ENCODE measurements at places on chromosomes 2 and 18.

DNA sequence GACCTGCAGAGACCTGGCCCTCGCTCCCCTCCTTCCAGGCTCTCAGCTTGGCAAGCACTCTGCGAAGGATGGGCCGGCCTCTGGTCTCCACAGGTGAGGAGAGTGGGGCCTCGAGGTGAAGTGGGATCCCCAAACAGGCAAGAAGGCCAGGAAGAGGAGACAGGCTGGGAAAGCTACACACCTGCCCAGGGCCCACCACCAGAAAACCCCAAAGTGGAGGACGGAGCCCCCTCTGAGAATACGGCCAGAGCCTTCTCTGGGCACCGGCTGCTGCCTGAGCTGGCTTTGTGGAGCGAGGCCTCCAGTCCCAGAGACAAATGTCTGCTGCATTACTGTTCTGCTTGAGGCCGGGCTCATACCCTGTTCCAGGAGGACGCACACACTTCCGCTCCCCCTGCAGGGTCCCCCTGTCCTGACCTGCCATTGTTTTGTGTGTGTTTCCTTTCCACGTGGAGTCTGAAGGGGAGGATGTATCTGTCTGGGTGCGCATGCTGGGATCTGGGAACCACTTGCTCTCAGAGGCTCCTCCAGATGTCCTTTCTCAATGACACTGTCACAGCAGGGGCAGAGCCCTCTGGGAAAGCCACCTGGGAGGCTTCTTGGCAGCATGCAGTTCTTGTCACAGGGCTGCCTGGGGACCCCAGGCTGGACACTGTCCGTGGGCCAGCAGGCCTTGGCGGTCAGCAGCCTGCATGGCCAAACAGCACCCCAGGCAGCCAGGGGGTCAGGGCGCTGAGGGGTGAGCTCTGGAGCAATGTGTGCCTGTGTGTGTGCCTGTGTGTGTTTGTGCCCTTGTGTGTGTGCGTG lies 20.8 kb downstream of the KCNF1 start:
- DNase-seq = no peak

DNA sequence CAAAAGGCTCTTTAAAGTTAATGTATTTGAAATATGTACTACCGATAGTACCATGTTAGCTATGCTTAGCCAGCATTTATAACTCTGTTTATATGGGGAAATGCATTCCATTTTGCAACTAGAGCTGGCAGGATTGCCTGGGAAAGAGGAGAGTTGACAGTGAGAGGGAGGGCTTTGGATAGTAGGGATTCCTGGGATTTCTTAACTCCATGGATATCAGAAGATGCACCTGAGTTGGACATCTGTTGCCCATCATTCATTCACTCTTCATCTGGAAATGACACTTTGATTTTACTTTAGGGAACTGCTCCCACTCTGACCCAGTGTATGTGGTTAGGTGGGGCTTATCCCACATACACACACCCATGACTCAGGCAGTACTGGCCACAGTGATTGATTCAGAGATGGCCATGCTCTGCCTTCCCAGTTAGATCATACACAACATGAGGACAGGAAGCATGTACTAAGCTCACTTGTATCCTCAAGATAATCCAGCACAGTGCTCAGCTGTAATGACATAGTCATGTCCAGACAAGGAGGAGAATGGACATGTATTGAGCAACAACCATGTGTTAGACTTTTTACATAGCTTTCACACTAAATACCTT lies 248.8 kb downstream of the MREG start:
- no peak for DNase-seq

- DNase-seq = no peak
Measured at GRCh38 chr2:241064802-241065354, 37.2 kb downstream of the MTERF4 start.

GRCh38 chr18:51135795-51136194 lies 61.7 kb downstream of the MEX3C start:
- DNase-seq = no peak

DNA sequence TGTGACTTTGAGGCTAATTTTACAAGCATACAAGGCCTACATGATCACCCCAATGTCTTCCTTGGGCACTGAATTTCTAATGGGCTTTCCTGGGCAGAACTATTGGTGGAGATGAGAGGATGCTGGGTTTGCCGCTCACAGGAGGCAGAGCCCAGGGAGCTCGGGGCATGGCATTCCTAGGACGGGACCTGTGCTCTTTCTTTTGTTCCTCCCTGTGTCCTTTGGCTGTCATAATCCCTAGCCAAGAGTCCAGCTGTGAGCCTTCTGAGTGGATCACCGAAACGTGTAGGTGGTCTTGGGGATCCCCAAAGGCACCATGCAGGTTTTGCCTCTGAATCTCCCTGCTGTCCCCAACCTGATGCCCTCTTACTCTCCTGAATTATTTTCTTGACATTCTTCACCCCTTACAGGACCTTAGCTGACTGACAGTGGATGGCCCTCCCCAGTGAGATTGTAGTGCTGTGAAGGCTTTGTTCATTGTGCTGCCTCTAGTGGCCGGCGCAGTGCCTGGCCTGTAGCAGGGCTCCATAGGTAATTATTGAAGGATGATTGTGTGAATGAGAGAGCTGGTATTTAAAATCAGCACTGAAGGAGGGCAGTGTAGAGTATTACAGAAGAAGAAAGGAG lies 221.9 kb downstream of the ZNF407 start:
- no peak for DNase-seq

GRCh38 chr18:44609181-44609941 lies 71.3 kb upstream of the SETBP1 start:
- DNase-seq = no peak

GRCh38 chr2:227642656-227643055 lies 23.9 kb upstream of the SCYGR5 start:
- DNase-seq = no peak

DNA sequence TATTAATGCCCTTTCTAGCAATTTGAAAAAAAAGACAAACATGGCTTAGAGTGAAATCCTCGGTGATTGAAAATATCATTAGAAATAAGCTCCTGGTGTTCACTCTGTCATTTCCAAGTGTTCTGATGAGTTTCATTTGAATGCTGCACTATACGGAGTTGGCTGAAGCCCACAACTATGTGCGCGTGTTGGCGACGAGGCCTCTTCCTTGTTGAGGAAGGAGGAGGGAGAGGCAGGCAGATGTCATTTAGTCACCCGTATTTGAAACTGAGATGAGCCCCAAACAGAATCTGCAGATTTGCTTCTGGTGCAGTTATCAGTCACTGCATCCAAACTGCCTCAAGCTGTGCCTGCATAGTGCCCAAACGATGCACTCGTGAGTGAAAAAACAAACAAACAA lies 23.5 kb upstream of the SKOR2 start:
- no peak for DNase-seq

DNA sequence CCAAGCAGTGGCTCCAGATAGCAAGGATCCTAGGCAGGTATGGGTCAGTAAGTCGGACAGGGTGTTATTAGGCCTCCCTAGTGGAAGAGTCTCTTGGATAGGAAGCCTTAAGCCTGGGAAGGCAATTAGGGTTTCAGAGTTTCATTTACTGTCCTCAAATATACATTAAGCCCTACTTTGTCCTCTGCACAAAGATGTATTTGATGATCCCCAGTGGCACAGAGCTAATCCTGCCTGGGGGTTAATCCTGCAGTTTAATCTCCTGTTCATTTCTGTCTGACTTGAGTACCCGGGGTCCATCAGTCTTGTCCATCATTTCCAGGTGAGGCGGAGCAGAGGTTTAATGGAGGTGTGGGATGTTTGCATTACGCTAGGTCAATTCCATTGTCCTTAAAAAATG lies 62.0 kb downstream of the MTCL1 start:
- no peak for DNase-seq

DNA sequence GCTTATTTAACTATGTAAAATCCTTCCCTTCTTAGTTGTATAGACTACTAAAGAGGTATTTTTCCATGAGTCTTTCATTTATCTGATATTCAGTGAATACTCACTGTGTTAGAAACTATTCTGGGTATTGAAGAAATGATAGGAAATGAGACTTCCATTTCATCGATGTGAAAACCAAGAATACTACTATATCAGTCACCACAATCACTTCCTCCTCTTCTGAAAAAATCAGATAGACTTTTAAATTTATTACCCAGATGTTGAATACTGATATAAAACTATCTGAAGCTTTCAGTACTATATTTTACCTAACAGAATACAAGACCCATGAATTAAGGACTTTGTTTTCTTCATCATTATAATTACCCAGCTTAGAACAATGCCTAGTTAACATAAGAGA lies 1801.1 kb upstream of the CELF4 start:
- DNase-seq = no peak

DNA sequence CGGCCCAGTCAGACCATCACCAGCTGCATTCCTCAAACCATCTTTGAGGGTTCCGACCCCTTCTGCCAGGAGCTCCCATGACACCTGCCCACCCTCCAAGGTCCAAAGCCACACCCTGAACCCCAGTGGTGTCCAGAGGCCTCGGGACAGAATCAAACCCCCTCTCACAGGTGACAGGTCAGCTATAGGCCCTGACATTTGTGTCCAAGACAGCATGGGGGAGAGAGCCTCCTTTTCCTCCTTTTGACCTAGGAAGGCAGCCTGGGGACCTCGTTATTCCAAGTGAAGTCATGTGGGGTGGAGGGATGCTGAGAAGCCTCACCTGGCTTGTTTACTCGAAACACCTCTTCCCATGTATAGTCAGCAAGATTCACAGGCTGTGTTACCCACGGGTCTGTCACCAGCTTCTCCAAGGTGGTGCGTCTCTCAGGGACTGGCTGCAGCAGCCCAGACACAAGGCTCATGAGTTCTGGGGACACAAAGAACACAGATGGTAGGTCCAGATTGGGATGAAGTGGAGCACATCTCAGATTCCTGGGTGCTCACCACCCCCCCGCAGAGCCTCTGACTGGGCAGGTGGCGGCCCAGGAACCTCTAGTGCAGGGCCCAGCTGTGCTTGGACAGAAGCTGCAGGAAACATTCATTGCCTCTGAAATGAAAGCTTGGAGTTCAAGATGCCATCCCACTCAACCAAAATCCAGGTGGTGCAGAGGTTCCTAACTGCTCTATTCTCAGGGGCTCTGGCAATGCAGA lies 5.1 kb upstream of the MTERF4 start:
- DNase-seq = no peak

DNA sequence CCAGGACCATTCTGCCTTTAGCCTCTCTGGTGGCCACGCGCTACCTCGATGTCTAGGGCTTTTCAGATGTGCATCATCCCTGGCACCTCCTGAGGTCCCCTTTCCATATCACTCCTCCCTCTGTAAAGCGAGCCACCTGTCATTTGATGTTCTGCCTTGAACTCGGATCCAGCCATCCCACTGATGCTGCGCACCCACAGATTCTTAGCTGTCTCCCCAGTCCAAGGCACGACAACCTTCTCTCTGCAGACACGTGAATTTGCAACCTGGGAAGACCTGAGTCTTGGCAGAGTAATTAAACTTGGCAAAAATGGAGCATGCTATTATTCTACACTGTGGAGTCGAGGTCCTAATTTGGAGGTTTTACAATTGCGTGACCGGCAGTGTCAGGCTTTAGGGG lies 61.9 kb downstream of the NGEF start:
- DNase-seq = no peak

DNA sequence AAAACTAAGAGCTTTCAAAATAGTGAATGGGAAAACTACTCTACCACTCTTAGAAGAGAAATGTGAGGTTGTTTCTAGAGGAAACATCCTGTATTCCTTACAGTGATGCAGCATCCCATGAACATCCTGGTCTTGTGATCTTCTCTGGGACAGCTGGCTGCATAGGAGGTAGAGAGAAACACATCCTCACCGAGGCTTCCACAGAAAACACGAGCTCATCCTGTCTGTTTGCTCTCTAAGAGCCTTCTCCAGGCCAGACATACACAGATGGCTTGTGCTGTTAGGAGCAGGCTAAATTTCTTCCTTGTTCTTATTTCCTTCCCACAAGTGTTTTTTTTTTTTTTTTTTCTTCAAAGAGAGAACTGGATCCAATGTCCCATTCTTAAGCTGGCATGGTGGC lies 14.7 kb upstream of the FZD7 start:
- DNase-seq = no peak

- no peak for DNase-seq
Measured at GRCh38 chr2:230939691-230940470, 14.8 kb upstream of the GPR55 start.

DNA sequence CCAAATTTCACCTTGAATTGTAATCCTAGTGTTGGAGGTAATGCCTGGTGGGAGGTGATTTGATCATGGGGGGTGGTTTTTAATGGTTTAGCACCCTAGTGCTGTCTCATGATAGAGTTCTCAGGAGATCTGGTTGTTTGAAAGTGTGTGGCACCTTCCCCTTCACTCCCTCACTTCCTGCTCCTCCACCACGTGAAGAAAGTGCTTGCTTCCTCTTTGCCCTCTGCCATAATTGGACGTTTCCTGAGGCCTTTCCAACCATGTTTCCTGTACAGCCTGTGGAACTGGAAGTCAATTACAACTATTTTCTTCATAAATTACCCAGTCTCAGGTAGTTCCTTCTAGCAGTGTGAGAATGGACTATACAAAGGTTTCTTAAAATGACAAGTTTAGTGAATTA lies 251.8 kb upstream of the NETO1 start:
- no peak for DNase-seq

DNA sequence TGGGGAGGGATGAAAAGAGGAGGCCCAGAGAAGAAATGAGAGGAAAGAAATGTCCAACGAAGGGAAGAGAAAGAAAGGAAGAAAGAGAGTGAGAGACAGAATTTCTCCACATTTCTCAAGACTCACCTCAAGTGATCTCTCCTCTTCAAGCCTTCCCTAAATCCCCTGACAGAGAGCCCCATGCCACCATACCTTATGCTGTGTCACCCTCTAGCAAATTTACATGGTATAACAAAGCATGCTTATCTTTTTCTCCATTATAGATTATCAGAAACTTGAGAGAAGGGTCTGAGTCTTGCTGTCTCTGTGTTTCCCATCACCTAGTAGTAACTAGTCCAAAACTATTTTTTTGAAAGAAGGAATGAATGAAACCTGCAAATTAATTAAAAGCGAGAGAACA lies 1208.4 kb downstream of the DPP10 start:
- no peak for DNase-seq

DNA sequence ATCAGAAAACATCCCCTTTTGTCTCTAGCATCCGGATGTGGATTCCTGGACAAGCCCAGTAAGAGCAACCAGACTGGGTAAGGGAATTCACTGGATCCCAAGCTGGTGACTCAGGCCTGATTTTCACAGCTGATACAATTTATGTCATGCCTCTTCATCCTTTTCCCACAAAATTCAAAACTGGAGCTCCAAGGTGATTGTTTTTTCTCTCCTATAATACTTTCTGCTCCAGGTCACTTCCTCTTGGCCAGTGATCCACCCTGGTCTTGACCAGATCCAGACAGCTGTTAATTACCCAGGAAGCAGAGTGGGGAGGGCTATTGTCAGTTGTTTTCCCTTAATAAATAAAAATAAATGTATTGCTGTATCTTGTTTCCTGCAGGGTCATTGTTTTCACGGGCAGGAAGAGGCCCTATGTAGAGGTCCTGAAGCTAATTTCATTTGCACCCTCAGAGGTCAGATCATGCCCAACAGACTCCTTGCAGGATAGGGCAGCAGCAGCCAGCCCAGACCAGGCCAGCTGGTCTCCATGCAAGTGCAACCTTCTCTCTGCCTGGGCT lies 57.6 kb downstream of the EVA1A start:
- DNase-seq = peak; percentile 50
